AG08395 (cell line): ENCODE measurements at places on chromosomes 5 and 9.
A peak's percentile ranks its signal among the peaks of the same experiment; 100 is the strongest.

GRCh38 chr9:19371942-19372341, 8.1 kb downstream of the RPS6 start:
- DNase-seq, result no peak

- DNase-seq, result peak; percentile 84
Observed at GRCh38 chr5:181243564-181244343, at the start of gene RACK1. RACK1 (minus strand) TSS chr5:181243906; CDS start chr5:181243800, 106 bp downstream.

DNA sequence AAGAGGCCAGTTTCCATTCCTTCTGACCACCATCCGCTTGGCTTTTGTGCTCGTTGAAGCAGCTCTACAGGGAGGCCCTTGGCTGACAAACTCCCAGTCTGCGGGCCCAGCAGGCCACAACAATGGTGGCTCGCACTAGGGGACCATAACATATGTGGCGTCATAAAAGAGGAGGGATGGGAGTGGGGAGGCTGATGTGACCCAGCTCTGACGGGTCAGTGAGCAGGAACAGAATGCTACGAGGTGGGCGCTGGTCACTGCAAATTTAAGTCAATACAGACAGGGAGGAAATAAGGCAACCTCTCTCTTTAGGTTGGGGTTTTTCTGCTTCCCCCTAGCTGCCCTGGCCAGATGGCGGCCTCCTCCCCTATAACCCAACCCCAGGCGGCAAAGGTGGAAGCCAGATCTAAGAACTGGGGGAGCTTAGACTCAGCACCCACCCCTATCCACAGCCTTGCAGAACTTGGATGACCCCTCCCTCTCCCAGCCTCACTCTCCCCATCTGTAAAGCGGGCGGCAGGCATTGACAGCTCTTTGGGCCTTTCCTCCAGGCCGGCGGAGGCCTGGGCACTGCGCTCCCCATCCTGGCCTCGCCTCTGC, 778 bp downstream of the FRRS1L start:
- no peak for DNase-seq

DNA sequence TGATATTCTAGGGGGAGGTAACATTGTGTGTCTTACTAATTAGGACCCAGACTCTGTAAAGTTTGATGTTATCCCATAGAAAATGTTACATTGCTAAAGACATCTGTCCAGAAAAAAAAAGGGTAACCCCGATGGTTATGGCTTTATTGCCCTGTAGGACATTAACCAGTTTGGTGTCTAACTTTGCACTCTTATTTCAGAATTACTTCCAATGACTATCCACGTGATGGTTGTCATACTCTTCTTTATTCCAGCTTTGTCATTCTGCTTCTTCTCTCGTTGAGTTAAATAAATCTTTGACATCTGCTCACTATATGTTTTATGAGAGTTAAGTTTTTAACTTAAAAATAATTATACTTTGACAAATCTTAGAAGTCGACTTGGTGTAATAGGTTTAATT, 180.4 kb upstream of the ANKRD55 start:
- DNase-seq, result no peak

- no peak for DNase-seq
Observed at GRCh38 chr5:73444499-73445438, 3.8 kb downstream of the FOXD1 start.

GRCh38 chr5:95448789-95449188, 57.6 kb downstream of the FAM81B start:
- DNase-seq, result no peak

GRCh38 chr5:34676416-34676815, 20.3 kb downstream of the RAI14 start:
- no peak for DNase-seq

DNA sequence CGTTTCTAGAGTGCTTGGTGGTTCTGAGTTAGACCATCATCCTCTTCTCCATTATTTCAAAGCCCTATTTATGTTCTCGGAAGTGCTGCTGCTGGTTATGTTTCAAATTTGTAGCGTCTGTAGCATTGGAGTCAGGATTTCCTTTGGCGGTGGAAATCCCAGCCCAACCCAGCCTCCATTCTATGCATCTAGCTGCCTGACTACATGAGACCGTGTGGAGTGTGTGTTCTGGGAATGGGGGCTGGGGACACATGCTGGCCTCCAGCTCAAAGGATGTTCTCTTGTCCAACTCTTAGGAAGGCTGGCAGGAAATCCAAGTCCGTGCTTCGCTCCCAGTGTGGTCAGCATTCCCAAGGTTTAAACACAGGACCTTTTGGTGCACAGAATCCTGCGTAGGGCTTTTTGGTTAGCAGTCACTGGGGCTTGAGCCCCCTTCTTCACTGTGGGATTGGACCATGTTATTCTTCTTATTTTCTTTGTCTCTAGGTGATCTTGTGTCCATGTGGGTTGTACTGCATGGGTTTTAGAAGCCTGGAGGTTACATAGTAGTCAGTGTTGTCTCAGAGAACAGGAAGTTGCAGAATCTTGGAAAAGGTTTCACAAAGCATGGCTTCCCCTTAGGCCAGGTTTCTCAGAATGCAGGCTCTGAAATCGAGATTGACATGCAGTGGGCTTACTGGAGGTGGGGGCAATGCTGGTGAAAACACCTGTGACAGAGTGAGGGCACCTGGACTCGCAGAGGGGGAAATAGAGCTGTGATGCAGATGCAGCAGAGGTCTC, 132.2 kb downstream of the ARHGAP26 start:
- no peak for DNase-seq

DNA sequence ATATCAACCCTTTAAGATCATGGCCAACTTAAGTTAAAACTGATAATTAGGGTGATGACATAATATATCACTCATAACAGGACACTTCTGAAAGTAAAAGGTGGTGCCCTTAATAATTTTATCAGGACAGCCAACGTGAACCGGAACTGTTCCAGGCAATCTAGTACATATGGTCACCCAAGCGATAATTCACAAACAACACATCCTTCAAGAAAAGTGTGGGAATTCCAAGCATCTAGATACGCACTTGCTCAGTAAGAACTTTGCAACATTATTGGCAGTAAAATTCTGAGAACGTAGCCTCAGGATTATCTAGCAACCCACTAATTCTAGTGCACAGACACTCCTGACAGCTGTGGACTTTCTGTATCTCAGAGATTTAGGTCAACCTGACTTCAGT, 85.7 kb downstream of the ALDH7A1 start:
- DNase-seq, result no peak
